ENCODE measurements at places on chromosomes 6 and 20.

DNA sequence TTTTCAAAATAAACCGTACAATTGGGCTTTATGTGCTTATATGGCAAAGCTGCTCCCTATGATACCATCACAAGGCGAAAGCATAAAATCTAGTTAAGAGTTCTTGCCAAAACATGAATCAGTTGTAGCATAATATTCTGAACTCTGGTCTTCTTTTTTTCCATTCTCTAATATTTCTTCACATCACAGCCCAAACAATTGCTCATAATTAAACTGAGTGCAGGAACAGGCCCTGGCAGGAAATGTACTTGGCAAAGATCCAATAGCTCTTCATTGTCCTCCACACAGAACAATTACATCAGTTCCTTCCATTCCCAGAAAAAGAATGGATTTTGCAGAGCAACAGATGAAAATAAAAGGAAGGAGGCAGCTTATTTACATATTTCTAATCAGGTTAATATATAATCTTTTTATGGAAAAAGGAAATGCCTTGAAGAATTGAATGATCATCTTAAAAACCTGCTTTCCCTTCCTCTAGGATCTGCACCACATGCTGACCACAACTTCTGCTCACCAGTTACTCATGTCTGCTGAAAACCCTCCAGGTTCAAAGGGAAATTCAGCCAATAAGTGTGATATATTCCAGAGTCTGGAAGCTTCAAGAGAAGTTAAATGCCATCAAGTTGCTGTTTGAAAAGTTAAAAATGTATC lies 123.3 kb upstream of the COL21A1 start:
- no peak for DNase-seq

- DNase-seq: no peak
These were observed 450.3 kb upstream of the GJE1 start for GRCh38 chr6:141682391-141682790.

DNA sequence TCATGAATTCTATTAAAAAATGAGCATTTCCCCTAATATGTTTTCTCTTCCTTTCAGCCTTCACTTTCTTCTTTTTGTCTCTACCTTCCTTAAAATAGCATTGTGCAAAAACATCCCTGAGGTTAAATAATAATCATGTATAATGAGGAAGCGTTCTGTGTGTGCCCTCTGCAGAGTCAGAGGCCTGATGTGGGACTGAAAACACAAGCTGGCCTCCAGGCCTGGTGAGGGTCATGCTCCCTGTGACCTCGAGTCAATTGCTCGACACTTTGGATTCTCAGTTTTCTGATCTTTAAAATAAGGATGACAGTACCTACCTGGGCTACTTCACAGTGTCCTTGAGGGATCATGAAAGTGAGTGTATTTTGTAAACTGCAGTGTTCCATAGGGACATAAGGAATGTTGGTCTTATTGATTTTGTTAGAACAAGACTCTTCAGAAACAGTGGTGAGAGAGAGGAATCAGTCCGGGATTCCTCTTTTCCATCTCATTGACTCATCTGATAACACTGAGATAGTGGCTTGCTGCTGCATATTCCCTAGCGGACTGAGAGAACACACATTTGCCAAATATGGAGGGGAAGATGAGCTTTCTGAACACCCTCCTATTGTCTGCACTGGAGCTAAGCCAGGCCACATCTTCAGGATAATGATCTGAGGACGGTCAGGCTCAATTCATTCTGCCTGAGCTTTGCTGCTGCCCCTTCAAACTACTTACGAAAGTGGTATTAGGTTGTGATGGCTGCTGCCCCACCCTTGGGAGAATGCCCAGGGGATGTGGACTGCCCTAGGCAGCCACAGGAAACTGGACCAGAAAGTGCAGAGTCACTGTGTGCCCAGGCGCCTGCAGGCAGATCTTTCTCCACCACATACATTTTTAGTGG lies 39.6 kb upstream of the PDE7B start:
- DNase-seq: peak; percentile 24

- no peak for DNase-seq
These were observed 33.8 kb upstream of the MRPS10 start for GRCh38 chr6:42251500-42251899.

GRCh38 chr20:10602221-10602871 lies 71.5 kb downstream of the JAG1 start:
- no peak for DNase-seq

DNA sequence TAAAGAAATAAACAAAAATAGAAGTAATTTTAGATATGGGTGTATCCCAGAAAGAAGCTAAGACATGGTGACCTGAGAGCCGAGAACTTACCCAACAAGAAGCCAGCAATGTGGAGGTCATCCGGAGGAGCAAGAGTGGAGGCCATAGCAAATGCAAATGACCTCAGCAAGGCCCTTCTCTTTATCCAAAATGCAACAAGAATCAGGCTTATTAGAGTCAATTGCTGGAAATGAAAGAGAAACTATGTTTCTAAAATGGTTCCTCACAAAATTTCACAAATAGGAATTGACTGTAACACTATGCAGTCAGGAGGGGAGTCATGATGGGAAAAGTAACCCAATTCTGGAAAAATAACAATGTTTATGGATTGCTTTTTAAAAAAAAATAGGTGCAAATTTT lies 90.4 kb downstream of the TNFAIP3 start:
- no peak for DNase-seq

DNA sequence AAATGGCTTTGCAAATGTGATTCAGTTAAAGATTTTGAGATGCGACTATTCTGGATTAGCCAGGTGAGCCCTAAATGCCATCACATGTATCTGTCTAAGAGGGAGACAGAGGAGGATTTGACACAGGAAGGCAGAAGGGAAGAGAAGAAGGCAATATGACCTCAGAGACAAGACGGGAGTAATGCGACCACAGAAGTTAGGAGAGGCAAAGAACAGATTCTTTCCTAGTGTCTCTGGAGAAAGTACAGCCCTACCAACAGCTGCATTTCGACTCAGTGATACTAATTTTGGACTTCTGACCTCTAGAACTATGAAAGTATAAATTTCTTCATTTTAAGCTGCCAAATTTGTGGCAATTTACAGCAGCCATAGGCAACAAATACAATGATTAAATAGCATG lies 24.2 kb upstream of the TPD52L1 start:
- DNase-seq: no peak

Data from gastrocnemius medialis (tissue), 4 donors.